Forelimb muscle (tissue), 1 donor: ENCODE measurements at places on chromosomes 13 and 19.

- no peak for DNase-seq
Measured at GRCh38 chr13:87538366-87539052, 132.7 kb upstream of the SLITRK5 start.

GRCh38 chr13:94065741-94066140 lies 413.7 kb downstream of the DCT start:
- no peak for DNase-seq

DNA sequence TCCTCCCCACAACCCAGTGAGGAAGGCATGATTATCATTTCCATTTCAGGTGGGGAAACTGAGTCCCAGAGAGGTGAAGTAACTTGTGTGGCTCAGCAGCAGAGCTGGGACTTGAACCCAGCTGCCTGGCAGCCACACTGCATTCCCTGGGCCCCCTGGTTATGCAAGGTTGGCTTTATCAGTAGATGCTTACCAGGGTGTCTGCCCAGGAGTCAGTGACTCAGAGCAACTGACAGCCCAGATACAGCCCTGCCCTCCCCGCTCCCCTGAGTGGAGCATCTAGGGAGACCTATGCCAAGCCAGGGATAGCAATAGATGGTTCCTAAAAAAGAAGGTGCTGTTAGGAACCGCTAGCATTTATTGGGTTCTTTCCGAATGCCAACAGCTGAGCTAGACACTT lies 5.9 kb downstream of the IGLON5 start:
- DNase-seq = no peak

DNA sequence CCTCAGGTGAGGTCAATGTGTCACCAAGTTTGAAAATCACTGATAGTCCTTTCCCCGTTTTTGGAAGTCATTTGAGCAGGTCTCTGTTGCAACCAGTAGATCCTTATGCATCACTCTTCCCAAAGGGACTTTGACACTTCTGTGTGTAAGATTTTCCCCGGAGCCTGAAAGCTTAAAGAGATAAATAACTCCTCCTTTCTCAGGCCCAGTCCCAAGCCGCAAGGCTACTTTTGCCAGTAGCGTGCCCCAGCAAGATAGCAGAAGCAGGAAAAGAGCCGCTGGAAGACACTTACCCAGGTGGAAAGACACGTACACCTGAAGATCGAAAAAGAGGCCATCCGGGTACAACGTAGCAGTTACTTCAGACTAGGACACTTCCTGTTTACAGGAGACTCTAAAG lies 106.9 kb downstream of the CYSLTR2 start:
- no peak for DNase-seq

DNA sequence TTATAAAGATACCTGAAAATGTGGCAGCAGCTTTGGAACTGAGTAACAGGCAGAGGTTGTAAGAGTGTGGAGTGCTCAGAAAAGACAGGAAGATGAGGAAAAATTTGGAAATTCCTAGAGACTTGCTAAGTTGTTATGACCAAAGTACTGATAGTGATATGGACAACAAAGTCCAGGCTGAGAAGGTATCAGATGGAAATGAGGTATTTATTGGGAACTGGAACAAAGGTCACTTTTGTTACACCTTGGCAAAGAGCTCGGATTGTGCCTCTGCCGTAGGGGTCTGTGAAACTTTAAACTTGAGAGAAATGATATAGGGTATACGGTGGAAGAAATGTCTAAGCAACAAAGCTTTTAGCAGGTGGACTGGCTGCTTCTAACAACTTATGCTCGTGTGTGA lies 419.9 kb downstream of the PCDH17 start:
- no peak for DNase-seq
